Activated naive CD8-positive, alpha-beta T cell treated with anti-CD3 and anti-CD28 coated beads, Interleukin-2, amount 10 ng/mL, durations not matched to agents 7 days and 5 days (primary cell): ENCODE measurements at places on chromosomes 3 and 15. TPM values are rescaled to one million over a fixed set of nuclear protein-coding genes. Genes with fewer than 3 reads are reported as not detected.

The TUSC7 gene
- not detected for total RNA-seq

The IP6K2 gene
- total RNA-seq = 72.0 TPM

DNA sequence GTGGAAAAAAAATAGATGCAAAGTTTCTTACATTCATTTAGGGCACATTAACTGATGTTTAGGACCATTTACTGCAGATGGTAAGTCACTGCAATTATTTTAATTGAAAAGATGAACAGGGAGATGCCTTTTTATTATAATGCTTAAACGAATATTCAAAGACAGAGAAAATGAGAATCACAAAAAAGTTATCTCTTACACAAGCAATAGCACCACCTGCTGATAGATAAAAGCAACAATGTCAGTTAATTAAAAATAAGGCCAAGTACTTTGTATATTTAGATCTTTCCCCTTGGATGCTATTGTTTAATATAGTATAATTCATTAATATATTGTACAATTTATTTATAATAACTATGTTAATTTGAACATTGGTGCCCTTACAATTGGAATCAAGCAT lies 55.9 kb downstream of the IFT80 start:
- peaks cover 2% of the 10 kb centered on the region for H3K36me3 ChIP-seq
- H3K4me1 ChIP-seq = no peaks in the 10 kb centered on the region
- H3K27me3 ChIP-seq = no peaks in the 10 kb centered on the region
- no peak overlapping the region for H3K27ac ChIP-seq
- H3K4me3 ChIP-seq = no peak overlapping the region

- peaks cover 11% of the 10 kb centered on the region for H3K4me1 ChIP-seq
- H3K27ac ChIP-seq = no peak overlapping the region
- peaks cover 52% of the 10 kb centered on the region for H3K36me3 ChIP-seq
- H3K4me3 ChIP-seq = no peak overlapping the region
- H3K27me3 ChIP-seq = no peaks in the 10 kb centered on the region
Observed at GRCh38 chr15:63145426-63145825, 11.9 kb downstream of the RPS27L start.

DNA sequence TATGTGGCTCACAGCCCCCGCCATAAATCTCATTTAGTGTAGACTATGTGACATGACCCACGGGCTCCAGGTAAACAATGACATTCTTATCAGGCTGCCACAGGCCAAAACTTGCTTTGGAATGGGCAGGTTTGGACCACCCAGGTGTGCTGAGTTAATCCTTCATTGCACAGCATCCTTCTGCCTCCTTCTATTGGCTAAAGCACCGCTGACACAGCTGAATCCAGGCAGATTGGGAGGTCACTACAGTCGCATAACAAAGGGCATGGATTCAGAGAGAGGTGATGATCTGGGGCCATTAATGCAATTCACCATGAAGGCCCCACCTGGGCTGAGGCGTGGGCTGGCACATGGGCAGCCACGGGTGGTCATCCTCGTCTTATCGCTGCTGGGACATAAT lies 47.8 kb upstream of the GALNT15 start:
- H3K27me3 ChIP-seq = peaks cover 6% of the 10 kb centered on the region
- no peak overlapping the region for H3K27ac ChIP-seq
- H3K4me1 ChIP-seq = no peaks in the 10 kb centered on the region
- H3K36me3 ChIP-seq = no peaks in the 10 kb centered on the region
- no peak overlapping the region for H3K4me3 ChIP-seq
